ENCODE measurements at places on chromosomes 1 and 21.

- no peak for DNase-seq
These were observed 482.9 kb downstream of the PTBP2 start for GRCh38 chr1:97204468-97204867.

GRCh38 chr1:99992760-99993467 is 23.1 kb downstream of the SLC35A3 start:
- DNase-seq: no peak

GRCh38 chr1:44635439-44635838 is 38.8 kb downstream of the TMEM53 start:
- DNase-seq: no peak

- no peak for DNase-seq
These were observed 1232.1 kb downstream of the MRPL39 start for GRCh38 chr21:24375201-24375600.

DNA sequence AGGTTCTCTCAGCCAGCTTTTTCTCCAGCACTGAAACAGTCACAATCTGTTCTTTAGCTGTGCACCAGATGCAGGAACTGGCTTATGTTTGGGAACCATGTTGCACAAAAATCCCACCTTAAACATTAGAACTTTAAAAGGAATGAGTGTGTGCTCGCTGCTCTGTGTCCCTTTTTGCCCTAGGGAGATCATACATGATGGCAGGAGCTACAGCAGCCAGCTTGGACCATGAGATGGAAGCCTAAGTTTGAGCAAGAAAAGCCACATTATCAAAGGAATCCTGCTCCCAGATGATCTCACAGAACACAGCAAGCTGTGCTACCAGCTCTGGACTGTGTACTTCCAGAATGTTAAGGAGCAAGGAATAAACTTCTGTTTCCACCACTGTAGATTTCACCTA is 3.5 kb downstream of the ZBTB17 start:
- DNase-seq: no peak

DNA sequence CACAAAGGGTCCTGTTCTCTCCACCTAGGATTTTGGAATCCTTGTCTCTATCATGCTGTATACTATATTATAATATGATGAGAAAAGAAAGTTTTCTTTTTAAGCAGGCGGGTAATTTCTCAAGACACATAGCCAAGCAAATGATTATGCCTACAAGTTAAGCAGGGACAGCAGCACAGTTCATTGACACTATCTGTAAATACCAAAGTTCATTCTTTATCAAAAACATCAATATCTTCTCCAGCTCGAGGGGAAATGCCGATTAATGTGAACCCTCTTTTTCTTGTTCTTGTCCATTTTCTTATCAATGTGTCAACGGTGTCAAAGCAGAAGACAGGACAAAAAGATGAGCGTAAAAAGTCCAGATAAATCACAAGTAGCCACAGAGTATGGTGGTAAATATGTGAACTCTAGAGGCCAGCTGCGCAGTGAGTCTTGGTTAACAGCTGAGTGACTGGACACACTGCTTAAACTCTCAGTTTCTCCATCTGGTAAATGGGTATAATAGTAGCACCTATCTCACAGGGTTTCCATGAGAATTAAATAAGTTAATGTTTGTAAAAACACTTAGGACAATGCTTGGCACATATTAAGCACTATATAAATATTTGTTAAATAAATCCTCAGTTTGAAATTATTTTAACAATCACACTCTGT is 30.9 kb downstream of the LPAR3 start:
- no peak for DNase-seq

DNA sequence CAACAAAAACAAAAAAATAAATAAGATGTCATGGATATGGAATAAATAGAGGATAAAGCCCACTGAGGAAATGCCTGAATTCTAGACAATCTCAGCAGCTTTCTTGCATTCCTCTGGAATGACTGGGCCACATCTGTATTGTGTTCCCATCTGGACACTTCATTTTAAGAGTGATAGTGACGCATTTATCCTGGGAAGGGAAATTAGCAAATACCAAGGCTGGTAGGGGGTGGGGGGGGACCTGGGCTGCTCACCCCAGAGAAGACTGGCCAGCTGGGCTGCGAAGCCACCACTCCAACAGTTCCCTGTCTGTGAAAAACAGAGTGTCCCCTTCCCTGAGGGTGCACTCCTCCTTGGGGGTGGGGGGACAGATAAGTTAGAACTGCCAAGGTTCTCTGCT is 106.3 kb downstream of the HIVEP3 start:
- no peak for DNase-seq

- DNase-seq: no peak
These were observed 16.4 kb upstream of the CGN start for GRCh38 chr1:151494741-151495281.

- no peak for DNase-seq
These were observed 12.2 kb downstream of the KIAA0319L start for GRCh38 chr1:35544976-35545375.

DNA sequence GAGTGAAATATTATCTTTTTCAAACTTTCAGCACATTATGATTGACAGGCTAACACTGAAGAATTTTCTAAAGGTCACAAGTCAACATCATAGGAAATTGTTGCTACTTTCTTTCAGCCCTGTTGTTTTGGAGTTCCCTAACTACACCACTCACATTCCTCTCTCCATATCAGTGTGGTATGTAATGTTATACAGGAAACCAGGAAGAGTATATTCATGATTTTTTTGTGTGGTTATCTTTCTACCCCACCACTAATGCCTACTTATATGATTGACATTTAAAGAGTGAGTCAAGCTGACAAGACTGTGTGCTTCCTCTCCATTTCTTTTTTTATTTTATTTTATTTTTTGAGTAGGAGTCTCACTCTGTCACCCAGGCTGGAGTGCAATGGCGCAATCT is 47.8 kb upstream of the PRDM2 start:
- no peak for DNase-seq

- DNase-seq: no peak
These were observed 104.9 kb downstream of the BCAR3 start for GRCh38 chr1:93576746-93577145.

- no peak for DNase-seq
These were observed 61.2 kb upstream of the NFASC start for GRCh38 chr1:204809488-204809887.

DNA sequence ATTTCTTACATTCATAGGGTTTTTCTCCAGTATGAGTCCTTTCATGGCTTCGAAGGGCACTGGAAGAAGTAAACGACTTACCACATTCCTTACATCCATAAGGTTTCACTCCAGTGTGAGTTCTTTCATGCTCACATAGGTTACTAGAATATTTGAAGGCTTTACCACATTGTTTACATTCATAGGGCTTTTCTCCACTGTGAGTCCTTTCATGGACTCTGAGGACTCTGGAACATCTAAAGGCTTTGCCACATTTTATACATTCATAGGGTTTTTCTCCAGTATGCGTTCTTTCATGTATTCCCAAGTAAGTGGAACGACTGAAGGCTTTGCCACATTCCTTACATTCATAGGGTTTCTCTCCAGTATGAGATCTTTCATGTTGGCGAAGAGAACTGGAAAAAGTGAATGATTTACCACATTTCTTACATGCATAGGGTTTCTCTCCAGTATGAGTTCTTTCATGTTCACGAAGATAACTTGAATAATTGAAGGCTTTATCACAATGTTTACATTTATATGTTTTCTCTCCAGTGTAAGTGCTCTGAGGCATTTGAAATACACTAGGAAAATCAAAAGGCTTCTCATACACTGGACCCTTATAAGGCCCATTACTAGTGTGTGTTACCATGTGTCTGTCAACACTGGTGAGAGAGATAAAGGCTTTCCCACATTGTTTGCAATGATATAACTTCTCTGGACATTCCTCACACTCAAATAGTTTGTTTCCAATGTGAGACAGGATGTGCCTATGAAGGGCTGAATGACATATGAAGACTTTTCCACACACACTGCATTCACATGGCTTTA is 29.9 kb upstream of the ZNF695 start:
- DNase-seq: no peak

- no peak for DNase-seq
These were observed 5.3 kb upstream of the SLC19A1 start for GRCh38 chr21:45547545-45547900.

DNA sequence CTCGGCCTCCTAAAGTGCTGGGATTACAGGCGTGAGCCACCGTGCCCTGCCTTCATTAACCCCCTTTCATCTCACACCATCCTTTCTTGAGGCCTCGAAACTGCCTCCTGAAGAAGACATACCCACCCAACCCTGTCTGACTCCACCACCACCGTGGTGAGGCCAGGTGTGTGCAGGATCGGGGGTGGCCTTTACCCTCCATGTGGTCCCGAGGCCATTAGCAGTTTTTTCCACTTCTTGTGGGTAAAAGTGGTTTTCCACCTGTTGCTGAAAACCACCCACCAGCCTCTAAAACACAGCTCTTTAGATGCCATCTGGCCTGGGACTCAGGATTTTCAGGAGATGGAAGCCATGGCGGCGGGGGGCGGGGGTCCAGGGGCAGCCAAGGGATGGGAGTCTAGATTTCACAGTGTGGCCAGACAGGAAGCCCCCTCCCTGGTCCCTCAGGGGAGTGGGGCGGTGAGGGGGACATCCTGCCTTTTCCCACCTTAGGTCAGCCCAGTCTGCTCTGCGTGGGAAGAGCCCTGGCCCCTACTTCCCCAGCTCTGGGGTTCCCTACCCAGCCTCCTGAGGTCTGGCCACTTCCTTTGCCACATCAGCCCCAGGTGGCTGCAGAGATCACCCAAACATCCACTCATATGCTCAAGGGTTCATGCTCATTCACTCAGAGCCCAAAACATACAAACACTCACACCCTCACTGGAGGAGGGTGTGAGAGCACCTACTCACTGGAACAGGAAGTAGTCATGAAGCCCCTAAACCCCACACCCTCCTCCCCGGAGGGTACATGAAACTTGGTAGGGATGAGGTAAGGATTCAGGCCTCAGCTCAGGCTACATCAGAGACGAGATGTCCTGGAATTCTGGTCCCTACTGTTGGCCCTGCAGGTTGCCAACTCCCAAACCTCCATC is 2.3 kb downstream of the FGR start:
- DNase-seq: no peak

- DNase-seq: no peak
These were observed 42.4 kb downstream of the TTC39A start for GRCh38 chr1:51287966-51288365.

DNA sequence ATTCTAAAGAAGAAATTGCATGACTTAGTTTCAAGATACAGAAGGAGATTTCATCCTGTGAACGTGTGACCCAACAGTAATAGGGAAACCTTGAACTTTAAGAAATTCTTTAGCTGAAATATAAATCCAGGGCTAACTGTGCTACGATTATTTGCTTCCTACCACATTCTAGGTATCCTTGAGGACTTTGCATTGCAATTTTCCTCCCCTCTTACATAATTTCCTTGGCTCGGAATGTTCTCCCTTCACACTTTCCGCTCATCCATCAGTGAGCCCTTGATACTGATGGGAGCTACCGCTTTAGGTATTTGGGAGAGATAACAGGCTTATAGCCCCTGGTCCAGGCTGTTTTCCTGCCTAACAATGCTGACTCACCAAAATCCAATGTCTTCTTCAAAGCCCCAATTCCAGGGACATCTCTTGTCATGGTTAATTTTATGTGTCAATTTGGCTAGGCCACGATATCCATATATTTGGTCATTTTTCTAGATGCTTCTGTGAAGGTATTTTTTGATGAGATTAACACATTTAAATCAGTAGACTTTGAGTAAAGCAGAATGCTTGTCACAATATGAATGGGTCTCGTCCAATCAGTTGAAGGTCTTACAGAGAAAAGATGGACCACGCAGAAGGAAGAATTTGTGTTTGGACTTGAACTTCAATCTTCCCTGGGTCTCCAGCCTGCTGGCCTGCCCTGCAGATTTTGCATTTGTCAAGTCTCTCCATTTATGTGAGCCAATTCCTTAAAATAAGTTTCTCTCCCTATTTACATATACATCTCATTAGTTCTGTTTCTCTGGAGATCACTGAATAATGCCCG is 121.2 kb downstream of the PTPN14 start:
- no peak for DNase-seq

- no peak for DNase-seq
These were observed 1054.6 kb downstream of the PLA2G4A start for GRCh38 chr1:187883356-187883755.

- DNase-seq: no peak
These were observed 93.2 kb downstream of the PRDM2 start for GRCh38 chr1:13793088-13793730.

GRCh38 chr1:179094818-179095217 is 12.9 kb downstream of the TOR3A start:
- no peak for DNase-seq

- no peak for DNase-seq
These were observed 6.5 kb downstream of the AK5 start for GRCh38 chr1:77288275-77288674.

GRCh38 chr1:81542196-81542595 is 258.5 kb upstream of the ADGRL2 start:
- DNase-seq: no peak

- DNase-seq: peak; percentile 54
These were observed 13.8 kb upstream of the NASP start for GRCh38 chr1:45569962-45570581.

DNA sequence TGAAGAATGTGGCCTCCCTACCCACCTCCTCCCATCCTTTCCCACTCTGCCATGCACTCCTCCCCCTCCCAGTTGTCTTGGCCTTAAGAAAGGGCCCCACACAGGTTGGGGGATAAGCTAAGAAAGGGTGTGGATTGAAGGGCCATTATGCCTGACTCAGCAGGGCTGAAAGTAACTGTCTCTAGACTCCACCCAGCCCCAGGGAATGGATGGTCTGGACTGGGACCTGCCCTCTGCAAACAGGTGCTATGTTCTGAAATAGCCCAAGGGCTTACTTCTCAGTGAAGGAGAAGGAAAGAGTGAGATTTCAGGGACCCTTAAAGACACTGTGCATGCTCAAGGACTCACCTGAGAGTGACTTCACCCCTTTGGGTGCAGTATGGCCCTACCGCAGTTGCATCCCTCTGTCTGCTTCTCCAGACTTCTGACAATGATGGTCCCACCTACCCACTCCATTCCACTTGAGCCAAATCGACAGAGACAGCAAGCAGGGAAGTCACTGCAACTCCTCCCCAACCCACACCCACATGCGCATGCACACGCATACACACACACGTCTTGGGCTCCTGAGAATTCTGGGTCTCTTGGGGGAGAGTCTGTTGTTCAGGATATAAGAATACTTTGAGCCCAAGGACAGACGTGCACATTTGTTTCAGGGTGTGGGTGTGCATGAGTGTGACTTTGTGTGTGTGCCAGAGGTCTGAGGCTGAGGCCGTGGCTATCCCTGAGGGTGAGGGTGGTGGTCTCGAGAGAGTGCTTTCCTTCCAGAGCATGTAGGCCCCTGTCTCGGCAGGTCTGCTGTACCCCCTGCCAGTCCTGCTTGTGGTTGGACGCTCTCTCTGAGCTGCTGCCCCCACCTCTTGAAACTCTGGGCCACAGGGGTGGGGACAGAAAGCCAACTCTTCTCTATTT is 231.9 kb downstream of the PTPRU start:
- DNase-seq: no peak

- no peak for DNase-seq
These were observed 31.9 kb downstream of the MAP3K21 start for GRCh38 chr1:233359431-233359830.

DNA sequence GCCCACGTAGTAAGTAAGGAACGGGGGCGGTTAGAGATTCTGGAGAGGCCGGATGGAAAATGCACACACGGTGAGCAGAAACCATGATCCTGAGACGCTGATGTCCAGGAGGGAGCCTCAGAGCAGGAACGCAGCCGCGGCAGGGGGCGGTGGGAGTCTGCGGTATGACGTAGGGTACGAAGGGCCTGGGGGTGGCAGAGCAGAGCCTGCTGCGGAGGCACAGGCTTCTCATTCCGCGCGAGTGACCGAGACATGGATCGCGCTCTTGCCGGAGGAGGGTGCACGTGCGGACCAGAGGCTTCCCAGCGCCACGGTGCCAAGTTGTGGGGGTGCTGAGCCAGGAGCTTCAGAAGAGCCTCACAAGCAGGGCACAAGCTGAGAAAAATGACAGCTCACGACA is 176.2 kb downstream of the KIF26B start:
- DNase-seq: no peak

GRCh38 chr1:72498371-72498770 is 216.0 kb upstream of the NEGR1 start:
- no peak for DNase-seq
